ENCODE measurements at places on chromosomes 5 and 9. TPM values are rescaled to one million over a fixed set of nuclear protein-coding genes. Genes with fewer than 3 reads are reported as not detected.

The ANKRD34B gene
- not detected for total RNA-seq

The ARSI gene
- 11.0 TPM for total RNA-seq

The RNF180 gene
- total RNA-seq: 3.1 TPM

The DEPDC1B gene
- 20.9 TPM for total RNA-seq

GRCh38 chr5:42940853-42941252 is 99.3 kb downstream of the ANXA2R start:
- no peak for DNase-seq

DNA sequence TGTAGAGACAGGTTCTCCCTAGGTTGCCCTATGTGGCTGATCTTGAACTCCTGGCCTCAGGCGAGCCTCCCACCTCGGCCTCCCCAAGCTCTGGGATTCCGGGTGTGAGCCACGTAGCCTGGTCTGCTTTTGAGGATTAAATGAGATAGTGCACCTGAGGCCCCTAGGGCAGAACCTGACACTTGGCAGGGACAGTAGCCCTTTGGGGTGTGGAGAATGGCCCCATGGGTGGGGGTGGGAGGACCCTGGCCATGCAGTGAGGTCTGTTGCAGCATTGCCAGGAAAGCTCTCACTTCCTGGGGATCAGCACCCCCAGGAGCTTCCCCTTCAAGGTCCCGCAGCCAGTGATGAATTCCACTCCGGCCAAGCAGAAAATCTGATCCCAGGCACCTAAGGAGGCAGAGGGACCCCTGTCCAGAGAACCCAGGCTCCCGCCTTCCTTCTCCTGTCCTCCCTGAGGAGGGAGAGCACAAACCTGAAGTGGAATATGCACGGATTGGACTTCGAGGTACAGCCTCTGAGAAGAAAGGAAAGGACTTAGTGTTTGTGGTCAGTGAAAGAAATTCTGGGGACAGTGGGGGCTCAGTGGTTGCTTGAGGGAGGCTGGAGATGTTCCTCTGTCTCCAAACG is 73.9 kb upstream of the UNC5A start:
- no peak for DNase-seq

- DNase-seq: peak; percentile 9
Measured at GRCh38 chr5:104421431-104421830, 858.8 kb upstream of the NUDT12 start.

DNA sequence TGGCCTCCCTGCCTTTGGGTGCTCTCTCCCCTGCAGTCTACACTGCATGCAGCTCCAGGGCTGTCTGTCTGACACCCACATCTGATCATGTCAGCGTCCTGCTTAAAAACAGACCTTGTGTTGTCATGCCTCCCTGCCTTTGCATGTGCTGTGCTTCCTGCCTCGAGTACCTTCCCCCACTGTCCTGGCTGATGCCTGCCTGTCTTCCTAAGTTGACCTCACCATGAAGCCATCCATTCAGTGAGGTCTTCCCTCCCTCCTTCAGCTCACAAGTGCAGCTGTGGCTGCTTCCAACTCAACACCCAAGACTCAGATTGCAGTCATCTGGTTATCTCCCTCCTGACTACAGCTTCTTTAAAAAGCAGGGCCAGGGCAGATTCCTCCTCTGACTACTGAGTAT is 5.5 kb downstream of the ANGPTL2 start:
- peak; percentile 43 for DNase-seq

DNA sequence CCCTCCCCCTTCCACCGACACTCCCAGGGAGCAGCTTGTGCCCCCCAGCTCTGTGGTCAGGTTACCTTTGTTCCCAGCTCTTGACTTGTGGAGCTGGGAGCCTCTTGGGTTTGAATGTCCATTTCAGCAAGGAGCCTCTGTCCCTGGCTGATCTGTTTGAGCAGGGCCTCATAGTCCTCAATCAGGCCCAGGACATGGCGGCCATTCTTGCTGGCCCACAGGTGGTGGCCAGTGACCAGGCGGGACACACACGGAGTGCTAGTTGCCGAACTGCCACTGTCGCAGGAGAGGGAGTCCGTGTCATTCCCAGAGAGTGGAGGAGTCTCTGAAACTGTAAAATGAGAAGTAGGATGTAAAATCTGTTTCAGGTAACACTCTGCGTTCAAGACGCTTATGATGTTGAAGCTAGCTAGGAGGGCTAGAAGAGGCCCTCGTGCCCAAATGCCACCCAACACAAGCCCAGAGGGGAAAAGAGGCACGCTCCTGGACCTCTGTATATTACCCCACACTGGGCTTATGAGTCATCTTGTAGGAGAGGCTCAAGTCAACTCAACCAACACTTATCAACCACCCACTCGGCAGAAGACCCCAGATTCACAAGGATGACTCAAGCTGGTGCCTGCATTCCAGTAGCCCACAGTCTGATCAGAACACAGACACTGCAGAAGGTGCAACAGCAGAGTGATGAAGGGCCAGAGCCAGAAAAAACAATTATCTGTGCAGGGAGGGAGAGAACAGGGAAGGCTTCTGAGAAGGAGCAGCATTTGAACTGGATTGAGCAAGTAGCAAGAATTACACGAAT is 177.0 kb downstream of the CDK5RAP2 start:
- DNase-seq: peak; percentile 94

GRCh38 chr5:28249771-28250415 is 1211.5 kb upstream of the CDH9 start:
- peak; percentile 50 for DNase-seq

DNA sequence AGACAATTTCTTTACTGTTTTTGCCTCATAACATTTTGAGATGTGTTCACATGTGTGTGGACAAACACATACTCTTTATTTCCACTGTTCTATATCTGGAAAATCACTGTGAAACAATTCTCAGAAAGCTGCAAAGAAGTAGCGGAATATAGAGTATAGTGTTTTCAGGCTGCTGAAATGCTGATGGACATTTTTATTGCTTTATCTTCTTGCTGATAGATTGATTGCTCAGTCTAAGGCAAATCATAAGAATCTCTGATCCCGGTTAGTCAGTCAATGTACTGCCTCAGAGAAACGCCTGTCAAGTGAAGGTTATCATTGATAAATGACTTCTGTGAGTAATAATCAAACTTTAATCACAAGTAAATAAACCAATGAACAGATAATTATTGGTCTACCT is 364.9 kb upstream of the CTNND2 start:
- no peak for DNase-seq

DNA sequence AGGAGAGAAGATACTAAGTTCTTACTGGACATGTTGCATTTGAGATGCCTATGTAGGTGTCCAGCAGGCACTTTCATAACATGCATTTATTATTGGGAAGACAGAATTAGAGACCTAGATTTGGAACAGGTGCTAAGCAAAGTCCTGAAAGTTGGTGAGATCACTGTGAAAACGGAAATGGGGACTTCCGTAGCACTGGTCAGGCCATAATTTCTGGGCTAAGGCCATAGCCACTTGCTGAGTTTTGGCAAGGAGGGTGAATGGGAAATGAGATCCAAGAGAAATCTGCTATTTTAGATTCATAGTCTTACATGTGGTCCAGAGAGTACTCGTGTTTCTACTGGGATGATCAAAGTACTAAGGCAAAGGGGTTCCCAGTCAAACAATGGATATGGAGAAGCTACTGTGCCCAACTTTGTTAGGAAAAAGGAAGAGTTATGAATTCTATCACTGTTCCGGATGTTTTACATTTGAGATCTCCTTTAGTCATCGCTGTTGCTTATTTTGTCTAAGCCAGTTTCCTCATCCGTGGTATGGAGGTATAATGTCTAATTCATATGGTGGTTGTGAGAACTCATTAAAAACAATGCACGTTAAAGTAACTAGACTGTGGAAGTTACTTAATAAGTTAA is 33.4 kb downstream of the TEK start:
- no peak for DNase-seq

DNA sequence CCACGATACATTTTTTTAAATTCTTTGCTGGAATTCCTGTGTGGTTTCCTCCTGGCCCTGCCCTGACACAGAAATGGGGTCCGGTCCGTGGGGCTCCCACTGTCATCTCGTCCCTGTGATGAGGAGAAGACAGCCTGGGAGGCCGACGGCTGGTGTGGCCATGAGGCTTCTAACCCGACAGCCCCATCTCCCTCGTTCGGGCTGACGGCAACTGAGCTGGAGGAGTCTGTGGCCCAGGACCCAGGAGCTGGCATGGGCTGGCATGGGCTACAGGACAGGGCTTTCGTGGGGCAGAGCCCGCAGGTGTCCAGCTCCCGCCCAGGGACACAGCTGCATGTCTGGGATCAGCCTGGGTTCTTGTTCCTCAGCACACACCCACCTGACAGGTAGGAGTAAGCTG is 13.8 kb downstream of the LCN9 start:
- DNase-seq: no peak

DNA sequence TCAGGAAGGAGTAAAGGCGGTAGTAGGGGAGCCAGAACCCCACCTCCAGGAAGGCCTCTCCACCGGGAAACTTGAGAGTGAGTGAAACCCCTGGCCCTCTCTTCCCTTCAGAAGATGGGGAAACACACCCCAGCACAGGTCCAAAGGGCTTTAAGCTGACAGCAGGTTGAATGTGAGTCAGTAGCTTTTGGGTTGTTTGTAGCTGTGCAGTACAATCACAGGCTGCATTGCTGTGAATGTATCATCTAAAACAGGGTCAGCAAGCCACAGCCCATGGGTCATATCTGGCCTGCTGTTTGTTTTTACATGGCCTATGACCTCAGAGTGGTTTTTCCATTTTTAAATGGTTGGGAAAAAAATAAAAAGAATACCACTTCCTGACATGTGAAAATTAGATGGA is 10.0 kb downstream of the OTULINL start:
- peak; percentile 56 for DNase-seq

Data from LHCN-M2 (cell line).